ENCODE measurements at places on chromosomes 7 and 10.

GRCh38 chr10:122541541-122542002 lies 19.0 kb upstream of the DMBT1 start:
- DNase-seq = no peak

GRCh38 chr7:132770055-132770454 lies 193.8 kb upstream of the PLXNA4 start:
- DNase-seq = no peak

- no peak for DNase-seq
Measured at GRCh38 chr7:35975851-35976454, 175.1 kb downstream of the SEPTIN7 start.

- DNase-seq = no peak
Measured at GRCh38 chr7:138784692-138785091, 13.1 kb upstream of the TMEM213 start.

DNA sequence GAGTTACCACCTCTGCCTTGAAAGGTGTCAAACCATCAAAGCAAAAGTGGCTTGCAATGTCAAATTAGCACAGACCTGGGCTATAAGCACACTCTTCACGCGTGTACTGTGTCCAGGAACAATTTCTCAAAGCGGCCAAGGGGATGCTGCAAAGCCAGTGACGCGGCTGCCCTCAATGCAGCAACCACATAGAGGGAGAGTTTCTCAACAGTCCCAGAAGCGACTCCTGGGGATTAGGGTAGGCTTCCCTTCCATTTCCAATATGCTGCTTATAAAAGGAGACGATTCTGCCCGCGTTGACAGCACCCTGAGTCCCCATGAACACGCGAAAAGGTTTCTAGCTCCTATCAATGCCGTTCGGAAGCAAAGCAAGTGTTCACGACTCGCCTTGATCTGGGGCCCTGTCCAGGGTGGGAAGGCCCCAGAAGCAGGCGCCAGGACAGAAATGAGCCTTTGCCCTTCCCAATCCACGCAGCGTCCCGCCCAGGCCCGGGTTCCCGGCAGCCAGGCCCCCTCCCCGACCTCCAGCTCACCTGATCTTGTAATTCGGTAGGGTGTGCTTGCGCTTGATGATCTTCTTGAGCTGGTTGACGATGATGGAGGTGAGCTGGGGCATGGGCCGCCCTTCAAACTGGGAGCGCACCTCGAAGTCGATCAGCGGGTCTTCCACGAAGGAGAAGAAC lies 1.3 kb downstream of the PDZD8 start:
- DNase-seq = peak; percentile 26

- DNase-seq = no peak
Measured at GRCh38 chr7:147664541-147664940, 926.0 kb upstream of the C7orf33 start.

DNA sequence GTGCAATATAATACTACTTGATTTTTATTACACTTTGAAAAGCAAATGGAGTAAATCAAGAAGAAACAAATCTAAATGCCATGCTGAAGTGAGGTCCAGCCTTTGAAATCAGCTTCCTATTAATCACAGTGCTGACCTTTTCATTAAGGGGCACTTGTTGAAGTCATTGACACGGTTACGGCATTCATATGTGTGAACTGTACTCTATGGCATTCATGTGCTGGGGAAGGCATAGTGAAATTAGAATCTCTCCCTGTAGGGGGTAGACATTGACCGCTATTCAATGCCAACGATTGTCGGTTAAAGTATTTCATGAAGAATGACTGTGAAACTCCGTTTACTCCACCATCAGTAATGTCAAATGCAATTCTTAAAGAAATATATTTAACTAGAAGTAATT lies 296.1 kb upstream of the SEMA3A start:
- no peak for DNase-seq

DNA sequence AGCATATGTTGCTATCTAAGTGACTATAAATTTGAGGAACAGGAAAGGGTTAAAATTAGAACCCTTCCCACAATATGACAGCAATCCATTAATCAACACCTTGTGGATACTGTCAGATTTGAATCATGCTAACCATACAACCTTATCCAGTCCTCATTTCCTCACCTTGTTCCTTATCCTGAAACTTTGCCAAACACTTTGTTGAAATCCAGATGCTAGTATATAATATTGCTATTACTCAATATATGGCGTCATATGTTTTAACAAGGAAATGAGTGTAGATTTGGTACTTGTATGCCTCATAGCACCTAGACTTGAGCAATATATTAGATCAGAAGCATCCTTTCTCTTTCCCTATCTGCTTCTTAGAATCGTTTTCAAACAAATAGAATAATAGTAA lies 66.3 kb upstream of the SLC25A13 start:
- no peak for DNase-seq

DNA sequence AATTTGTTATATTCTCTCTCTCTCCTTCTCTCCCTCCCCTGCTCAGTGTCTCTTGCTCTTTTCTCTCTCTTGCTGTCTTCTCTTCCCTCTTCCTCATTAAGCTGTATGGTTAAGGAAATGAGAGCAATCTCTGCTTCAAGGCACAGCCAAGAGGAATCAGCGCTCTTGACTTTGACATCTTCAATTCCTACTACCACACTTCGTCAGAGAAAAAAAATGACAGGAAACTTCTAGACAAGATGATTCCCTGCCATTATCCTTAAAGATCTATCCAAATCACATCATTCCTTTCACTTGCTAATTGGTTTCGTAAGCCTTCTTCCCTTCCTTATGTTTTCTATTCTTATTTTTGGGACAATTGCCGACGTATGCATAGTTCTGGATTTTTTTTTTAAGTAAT lies 425.0 kb downstream of the KCNMA1 start:
- no peak for DNase-seq

- DNase-seq = no peak
Measured at GRCh38 chr7:145915679-145916078, 200.9 kb upstream of the CNTNAP2 start.

GRCh38 chr10:3433988-3434387 lies 261.4 kb upstream of the PITRM1 start:
- no peak for DNase-seq

GRCh38 chr7:24601600-24601999 lies 28.3 kb downstream of the PALS2 start:
- no peak for DNase-seq

GRCh38 chr7:2542011-2542915 lies 13.1 kb downstream of the BRAT1 start:
- no peak for DNase-seq

DNA sequence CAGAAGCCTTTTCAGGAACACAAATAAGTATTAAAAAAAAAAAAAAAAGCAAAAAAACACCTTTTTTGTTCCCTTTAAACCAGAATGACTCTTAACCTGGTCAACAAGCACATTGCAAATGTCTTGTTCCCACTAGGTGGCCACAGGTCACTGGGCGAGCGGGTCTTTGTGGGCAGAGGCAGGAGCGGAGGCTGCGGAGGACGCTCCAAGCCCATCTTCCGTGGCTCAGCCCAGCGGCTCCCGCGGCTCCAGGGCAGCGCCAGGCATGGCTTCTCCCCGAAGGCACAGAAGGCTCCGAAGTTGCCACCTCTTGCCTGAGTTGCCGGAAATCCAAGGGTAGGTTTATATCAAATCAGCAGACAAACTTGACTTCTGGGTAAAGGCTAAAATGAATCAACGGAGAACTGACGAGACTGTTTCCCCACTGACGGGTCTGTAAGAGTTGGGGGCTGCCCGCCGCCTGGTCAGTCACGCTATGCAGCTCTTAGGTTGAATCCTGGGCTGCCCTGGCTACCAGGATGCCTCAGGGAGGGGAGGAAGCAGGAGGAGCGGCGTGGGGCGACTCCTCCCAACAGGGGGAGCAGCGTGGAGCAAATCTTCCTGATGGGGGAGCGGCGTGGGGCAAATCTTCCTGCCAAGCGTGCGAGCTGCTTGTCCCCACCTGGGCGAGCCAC lies 144.5 kb downstream of the PTPRN2 start:
- DNase-seq = no peak

DNA sequence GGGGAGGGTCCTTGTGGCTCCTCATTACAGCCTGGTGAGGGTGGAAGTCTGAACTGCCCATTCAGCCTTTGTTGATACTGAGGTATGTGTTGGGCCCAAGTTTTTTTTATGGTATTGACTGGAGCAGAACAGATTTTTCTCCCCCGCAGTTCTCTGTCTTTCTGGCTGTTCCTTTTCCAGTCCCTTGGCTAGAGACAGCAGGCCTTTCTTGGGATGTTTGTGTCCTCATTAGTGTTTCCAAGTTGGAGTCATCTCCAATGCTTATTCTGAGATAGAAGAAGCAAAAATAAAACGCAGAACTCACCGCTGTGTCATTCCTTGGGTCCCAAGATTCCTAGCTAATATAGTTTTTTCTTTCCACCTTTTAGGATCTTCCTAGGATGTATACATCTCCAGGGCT lies 193.3 kb downstream of the RAMP3 start:
- DNase-seq = no peak

DNA sequence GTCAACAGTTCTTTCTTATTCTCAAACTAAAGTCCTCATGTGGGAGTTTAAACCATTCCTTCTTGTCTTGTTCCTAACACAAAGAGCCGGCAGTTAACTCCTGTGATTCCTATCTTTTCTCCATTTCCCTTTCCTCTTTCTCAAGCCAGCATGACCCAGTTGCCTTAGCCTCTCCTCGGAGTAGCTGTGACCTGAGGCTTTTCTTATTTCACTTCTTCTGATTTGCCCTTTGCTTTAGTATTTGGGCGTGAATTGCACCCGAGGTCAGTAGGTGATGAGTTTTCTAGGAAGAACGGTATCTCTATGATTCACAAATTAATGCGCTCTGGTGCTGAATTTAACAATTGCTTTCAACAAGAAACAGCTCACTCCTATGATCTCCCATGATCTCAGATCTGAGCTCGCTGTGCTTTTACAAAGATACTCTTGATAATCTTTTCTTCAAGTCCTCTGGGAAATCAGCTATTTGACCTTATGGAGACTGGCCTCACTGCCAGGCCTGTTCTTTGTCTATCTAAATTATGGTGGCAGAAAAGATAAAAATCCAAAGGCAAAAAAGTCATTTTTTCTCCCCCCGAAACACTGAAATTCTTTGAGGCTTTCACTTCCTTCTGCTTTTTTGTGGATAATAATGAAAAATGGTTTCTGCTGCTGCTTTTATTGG lies 184.6 kb downstream of the JCAD start:
- no peak for DNase-seq

DNA sequence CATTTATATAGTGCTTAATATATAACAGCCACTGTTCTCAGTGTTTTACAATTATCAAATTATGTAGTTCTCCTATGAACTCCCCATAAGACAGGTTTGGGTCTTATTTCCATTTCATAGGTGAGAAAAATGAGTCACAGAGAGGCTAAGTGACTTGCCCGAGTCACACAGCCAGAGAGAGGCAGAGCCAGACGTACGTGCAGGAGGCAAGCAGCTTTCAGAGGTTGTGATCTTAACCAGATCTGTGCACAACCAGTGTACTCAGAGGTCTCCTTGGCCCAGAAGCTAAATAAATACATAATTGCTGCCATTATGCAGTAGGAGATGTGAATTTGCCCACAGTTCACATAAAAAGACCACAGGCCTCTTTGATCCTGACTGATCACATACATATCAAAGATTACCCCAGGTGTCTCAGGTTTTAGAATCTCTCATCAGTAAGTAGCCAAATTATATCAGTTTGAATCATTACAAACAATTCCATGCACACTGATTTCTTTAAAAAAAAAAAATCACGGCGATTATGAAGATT lies 304.7 kb upstream of the AOAH start:
- no peak for DNase-seq

DNA sequence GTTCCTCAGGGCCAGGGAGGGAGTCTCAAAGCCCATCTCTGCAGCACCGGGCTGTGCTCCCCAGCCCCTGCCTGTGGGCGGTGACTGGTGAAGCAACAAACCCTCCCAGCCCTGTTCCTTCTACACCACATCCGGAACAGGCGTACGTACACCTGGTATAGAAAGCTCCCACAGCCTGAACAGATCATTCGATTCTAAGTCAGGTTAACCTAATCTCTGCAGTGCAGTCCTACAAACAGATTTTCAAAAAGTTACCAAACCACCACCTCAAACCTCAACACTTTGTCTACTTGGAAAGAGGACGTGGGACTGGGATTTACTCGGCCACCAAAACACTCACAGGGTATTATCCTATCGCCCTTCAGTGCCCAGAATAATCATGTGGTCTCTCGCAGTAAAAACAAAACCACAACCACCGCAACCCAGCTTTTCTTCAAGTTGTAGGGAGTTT lies 238.4 kb downstream of the DIP2C start:
- DNase-seq = peak; percentile 50

GRCh38 chr7:46784732-46785131 lies 797.2 kb downstream of the TNS3 start:
- no peak for DNase-seq

- no peak for DNase-seq
Measured at GRCh38 chr10:36345807-36346206, 703.7 kb upstream of the FZD8 start.

GRCh38 chr10:44860811-44861736 lies 50.1 kb upstream of the TMEM72 start:
- no peak for DNase-seq

DNA sequence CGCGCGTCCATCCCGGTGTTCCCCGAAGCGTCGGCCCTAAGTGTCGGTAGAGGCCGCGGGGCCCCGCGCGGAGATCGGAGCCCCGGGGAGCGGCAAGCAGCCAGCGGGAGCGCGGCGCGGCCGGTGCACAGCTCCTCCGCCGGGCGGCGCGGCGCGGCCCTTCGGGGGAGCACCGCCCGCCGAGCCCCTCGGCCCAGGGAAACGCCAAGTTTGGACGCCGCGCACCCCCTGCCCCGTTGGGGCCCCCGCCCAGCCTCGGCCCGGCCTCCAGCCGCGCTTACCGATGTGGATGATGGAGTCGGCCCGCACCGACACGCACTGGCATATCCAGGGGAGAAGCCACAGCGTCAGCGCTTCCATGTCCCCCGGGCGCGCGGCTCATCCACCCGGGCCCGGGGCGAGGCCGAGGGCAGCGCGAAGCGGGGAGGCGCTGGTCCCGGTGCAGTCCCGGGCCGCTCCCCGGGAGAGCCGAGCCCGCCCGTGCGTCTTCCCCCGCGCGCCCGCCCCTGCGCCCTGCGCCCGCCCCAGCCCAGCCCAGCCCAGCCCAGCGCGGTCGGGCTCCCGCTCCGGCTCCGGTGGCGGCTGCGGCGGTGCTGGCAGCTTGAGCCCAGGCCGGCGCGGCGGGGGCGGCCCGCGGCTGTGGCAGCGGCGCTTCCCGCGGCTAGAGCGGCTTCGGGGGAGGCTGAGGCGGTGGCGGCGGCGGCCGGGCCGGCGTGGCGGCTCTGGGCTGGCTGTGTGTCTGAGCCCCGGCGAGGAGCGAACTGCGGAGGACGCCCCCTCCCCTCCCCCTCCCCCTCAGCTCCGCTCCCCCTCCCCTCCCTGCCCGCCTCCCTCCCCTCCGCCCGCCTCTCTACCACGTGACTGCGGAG lies at the start of gene GRID1:
TSS of gene GRID1 (minus strand) at position 763 of the 869 bp plus-strand sequence.
- DNase-seq = no peak

GRCh38 chr7:54841772-54842697 lies 83.0 kb upstream of the SEC61G start:
- DNase-seq = no peak

Measured in effector memory CD4-positive, alpha-beta T cell (primary cell).